Mucosa of gallbladder (tissue), 1 donor: ENCODE measurements at places on chromosomes 7 and 10.
A peak's percentile ranks its signal among the peaks of the same experiment; 100 is the strongest.

GRCh38 chr10:33684211-33684611, 349.7 kb upstream of the NRP1 start:
- no peak for DNase-seq

DNA sequence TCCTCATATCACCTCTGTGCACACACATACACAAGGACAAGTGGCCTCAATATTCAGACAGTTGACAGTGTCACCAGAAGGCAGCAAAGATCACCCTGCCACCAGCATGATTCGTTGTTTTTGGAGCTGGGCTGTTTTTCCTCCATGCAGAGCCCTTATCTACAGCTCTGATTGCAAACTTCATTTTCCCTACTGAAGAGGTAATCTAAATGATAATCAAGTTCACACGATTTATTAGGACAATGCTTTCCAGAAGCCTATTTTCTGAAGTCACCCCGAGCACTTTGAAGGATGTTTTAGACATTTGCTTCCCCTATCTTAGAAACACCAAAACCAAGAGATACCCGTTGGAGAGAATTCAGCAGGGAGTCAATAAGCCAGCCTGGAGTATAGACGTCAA, 46.0 kb upstream of the ADAM12 start:
- DNase-seq: no peak

DNA sequence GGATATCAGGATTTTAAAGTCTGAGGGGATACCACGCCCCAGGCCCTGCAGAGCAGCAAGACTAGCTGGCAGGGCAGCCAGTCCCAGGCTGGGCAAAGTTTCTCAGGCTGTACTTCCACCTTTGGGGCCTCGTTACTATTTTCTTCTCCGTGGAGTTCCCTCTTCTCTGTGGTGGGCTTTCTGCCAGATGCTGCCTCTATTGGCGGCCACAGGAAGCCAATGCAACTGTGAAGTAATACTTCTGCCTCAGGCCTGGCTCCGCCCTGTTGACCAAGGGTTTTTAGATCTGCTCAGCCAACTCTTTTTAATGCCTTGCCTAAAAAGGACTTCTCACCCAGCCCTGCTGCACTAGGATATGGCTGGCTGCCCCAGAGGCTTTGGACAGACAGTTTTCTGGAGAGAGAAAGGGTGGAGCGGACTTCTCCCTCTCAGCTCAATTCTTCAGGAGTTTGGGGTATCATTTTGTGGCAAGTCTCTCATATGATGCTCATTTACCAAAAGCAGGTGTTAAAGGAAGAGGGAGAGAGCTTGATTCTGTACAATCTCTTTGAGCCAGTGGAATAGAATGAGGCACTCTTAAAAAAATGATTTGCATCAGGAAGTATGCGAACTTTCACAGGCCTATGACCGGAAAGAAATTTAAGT, 67.4 kb downstream of the HHEX start:
- peak; percentile 86 for DNase-seq

DNA sequence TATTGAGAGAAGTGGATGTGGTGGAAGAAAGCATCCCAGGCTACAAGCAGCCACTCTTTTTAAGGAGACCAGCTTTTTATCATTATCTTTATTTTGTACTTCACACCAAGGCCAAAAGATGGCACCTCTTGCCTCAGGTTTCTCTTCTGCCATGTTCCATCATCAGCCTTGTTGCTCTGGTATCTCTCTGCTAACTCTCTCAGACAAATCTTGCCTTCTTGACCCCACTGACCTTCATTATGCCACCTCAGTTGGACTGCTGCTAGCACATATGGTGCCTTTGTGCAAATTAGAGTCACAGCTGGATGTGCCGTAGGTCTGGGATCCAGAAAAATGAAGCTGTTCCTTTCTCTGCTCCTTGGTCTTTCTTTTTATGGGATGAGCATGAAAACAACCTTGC, 47.1 kb upstream of the DYNC1I1 start:
- DNase-seq: no peak

GRCh38 chr10:95321554-95322301, 30.9 kb upstream of the PDLIM1 start:
- no peak for DNase-seq

DNA sequence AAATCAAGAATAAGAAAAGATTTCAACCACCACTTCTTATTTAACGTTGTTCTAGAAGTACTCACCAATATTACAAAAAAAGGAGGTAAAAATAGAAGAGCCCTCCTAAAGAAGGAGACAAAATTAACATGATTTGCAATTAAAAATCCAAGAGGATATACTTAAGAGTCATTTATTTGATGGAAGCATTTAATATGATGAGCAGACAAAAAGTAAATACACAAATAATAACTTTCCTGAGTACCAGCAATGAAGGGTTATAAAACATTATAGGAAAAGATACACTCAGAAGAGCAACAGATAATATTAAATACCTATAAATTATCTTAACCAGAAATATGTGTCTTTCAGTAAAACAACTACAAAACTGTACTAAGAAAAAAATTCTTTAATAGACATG, 106.9 kb upstream of the STK17A start:
- DNase-seq: no peak

- DNase-seq: no peak
Measured at GRCh38 chr10:69403519-69403918, 13.2 kb downstream of the TACR2 start.

GRCh38 chr10:131736321-131736980, 164.4 kb upstream of the PPP2R2D start:
- no peak for DNase-seq
